ENCODE measurements at places on chromosomes 2 and 18.

- DNase-seq, result no peak
Measured at GRCh38 chr2:230757476-230757875, 44.8 kb downstream of the CAB39 start.

DNA sequence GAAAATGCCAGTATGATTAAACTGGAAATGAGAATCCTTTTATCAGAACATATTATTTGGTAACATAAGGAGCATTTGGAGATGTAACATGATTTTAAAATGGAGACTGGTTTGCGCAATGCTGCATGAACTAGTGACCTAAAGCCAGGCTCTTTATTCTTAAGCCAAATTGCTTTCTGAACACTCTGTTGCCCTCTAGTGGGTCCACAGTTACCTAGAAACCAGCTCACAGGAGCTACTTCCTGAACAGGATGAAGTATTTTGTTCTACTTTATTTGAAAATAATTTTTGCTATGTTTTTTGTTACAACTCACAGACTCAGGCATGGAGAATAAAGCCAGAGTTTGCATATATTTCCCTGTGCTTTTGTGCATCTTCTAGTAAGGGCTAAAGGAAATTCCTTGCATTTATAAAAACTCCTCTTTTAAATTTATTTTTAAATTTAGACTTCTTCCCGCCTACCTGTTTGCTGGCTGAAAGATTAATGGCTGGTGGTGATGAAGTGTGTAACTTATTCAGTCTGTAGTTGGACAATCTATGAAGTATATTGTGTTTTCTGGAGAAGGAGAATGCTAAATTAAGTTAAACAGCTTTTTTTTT, 146.7 kb downstream of the PARD3B start:
- peak; percentile 38 for DNase-seq

- no peak for DNase-seq
Measured at GRCh38 chr2:203490391-203490790, 44.7 kb downstream of the RAPH1 start.

DNA sequence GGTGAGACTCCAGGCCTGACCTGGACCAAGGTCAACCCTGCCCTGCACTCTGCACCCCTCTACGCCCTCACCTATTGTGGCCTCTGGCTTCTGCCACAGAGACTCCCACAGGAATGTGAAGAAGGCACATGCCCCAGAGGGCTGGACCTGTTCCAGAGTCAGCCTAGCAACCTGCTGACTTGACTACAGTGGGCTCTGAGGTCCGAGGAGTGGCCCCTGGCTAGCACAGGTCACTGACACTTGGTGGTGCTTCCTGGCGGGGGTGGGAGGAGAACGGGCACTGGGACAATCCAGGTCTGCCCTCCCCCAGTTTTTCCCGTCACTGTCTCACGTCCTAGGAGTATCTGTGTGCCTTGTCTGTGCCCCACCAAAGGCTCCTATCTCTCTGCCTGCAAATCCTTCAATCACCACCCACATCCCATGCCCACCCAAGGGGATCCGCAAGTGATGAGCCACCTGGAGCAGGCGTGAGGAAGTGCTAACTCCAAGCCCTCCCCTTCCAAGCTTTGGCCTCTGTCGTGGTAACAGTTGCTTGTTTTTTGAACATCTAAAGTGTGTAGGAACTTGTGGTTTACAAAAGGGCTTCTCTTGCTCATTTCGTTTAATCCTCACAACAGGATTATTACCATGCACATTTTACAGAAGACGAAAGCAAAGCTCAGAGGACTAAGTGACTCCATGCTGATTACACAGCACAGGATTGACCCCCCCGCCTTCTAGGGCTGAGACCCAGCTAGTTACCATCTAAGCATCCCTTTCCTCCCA, 86.2 kb downstream of the MCFD2 start:
- DNase-seq, result no peak

DNA sequence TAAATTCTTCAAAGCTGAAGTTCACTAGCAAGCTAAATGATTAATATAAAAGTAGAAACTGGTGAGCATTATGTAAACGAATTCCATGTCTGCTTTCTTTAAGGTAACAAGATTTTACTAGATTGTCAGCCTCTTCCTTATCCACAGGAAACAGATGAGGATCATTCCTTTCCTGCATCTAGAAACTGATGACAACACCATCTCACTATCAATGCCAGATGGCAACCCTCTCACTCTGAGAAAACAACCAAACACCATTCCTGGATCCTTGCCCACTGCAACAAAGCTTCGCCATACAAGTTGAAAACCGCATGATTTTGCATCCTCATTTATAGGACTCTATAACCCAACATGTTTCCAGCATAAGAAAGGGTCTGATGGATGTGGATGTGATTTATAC, 122.9 kb downstream of the ZNF521 start:
- peak; percentile 43 for DNase-seq

DNA sequence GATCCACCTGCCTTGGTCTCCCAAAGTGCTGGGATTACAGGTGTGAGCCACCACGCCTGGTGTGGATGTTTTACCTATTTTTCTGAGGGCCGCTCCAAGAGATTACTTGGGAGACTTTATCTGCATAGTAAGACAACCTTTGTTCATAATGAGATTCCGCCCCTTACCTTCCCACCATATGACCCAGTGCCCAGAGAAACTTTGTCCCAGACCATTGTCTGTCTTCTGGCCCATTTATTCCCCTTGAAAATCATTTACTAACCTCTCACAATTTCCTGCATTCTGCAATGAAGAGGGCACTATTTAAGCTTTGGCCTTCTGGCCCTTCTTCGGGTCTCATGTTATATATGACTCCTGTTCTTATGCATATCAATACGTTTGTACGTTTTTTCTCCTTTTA, 13.7 kb upstream of the TMEM37 start:
- no peak for DNase-seq

DNA sequence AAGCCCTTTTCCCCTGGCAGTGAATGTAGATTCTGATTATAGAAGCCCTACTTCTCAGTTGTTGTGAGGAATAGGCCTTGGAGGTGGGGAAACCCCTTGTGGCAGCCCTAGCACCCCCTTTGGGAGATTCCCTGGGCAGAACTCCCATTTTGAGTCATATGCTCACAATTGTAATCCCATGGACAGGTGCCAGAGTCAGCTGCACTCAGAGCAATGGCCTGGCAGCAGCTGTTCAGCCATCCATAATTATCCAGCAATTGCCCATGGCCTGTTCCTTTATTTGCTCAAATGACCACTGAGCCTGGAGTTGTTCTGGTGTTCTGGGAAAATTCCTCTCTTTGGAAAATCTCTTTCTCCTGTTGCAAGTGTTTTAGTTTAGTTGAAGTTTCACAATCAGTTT, 71.7 kb downstream of the PTRHD1 start:
- DNase-seq, result peak; percentile 62

DNA sequence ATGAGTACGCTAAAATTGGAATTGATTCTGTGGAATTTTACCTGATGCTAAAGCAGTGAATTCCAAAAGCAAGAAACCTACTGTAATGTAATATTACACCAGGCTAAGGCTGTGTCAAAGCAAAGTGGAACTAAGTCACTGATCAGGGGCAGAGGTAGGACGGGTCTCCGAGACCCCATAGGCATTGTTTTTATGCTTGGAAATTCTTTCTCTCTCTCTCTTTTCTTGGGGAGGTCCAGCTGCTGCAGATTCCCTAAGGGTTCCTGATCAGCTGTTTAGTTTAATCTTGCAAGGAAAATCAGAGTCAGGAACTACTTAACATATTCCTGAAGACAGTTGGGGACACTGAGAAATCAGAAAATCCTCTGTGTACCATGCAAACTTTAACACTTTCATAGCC, 220.2 kb downstream of the SRBD1 start:
- no peak for DNase-seq

DNA sequence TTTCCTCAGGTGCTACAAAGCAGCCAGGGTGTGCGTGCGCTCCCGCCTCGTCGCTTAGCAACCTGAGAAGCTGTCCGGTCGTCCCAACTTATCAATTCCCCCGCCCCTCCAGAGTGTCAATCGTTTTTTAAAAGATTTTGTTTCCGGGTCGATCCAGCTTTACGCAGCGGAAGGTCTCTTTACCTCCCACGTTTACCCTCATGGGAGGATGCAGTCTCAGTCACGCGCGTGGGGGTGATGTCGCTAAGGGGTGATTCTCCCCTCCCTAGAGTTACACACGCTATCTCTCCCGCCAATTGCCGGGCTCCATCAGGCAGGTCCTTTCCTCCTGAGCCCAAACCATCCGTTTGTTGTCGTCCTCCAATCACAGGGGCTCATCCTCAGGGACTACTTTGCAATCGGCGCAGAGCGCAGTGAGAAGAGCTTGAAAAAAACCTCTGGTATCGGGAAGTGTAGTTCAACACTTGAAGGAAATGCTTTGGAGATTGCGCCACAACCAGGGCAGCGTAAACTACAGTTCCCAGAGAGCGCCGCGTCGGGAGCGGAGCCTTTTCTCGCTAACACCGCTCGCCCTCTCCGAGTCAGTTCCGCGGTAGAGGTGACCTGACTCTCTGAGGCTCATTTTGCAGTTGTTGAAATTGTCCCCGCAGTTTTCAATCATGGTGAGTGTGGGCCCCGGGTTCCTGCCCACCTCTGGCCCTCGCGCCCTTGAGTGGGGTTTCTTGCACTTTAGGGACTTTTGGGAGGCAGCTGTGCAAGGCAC, at the start of the genes MDH1 and WDPCP:
TSS of gene MDH1 (plus strand) at position 579 of the 763 bp plus-strand sequence. CDS start at position 660, 81 bp downstream.
TSS of gene WDPCP (minus strand) at position 93 of the 763 bp plus-strand sequence. CDS start 206 bp downstream, outside the sequence.
- DNase-seq, result peak; percentile 99

Data from NCI-H1417 (cell line).